IMR-90 (cell line): ENCODE measurements at places on chromosomes 6 and 20.

DNA sequence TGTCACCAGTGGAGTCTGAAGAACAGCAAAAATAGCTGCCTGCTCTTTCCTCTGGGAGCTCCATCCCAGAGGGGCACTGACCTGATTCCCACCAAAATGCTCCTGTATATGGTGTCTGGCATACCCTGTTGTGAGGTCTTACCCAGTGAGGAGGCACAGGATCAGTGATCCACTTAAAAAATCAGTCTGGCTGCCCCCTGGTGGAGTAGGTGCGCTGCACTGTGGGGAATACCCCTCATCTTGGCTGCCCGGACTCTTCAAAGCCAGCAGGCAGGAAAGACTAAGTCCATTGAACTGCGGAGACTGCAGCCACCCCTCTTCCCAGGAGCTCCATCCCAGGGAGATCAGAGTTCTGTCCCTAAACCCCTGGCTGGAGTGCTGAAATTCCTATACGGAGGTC lies 230.9 kb upstream of the HTR1E start:
- DNase-seq, result no peak

DNA sequence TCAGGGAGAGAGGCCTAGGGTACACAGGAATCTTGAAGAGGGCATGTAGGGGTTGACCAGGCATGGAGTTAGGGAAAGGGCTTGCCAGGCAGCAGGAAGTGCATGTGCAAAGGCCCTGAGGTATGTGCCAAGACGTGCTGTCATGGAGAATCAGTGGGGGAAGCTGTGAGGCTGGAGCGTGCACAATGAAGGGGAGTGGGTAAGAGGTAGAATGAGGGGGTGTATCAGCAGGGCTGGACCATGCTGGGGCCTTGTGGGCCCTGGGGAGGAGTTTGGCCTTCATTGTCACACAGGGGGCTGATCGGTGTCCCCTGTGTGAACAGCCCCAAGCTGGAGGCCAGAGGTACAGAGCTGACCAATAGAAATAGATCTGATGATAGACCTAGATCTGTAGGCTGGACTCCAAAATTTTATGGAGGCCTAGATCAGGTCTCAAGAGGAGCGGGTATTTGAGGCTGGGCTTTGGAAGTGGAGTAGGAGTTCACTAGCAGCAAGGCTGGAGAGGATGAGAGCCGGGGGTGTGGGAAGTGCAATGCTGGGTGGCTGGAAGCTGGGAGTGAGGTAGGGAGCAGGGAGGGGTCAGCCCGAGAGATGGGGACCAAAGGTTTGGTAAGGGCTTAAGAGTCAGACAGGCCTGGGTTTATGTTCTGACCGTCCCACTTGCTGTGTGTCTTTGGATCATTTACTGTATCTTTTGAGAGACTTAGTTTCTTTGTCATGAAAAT lies 3.0 kb downstream of the SRC start:
- DNase-seq, result no peak

DNA sequence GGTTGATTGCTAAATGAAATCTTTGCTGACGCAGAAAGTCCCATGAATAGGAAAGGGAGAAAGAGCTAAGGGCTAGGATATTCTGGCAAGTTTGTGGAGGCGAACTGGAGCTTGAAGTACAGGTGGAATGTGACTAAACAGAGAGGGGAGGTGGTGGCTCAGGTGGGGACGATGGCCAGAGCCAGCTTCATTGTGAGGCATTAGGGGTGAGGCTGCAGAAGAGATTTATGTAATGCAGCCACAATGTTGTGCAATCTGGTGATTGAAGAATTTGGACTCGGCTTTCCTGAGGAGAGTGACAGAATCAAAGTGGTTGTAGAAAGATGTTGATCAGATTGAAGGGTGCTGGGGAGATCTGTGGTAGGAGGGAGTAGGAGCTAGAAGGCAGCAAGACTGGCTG lies 42.9 kb upstream of the SPACA1 start:
- no peak for DNase-seq

DNA sequence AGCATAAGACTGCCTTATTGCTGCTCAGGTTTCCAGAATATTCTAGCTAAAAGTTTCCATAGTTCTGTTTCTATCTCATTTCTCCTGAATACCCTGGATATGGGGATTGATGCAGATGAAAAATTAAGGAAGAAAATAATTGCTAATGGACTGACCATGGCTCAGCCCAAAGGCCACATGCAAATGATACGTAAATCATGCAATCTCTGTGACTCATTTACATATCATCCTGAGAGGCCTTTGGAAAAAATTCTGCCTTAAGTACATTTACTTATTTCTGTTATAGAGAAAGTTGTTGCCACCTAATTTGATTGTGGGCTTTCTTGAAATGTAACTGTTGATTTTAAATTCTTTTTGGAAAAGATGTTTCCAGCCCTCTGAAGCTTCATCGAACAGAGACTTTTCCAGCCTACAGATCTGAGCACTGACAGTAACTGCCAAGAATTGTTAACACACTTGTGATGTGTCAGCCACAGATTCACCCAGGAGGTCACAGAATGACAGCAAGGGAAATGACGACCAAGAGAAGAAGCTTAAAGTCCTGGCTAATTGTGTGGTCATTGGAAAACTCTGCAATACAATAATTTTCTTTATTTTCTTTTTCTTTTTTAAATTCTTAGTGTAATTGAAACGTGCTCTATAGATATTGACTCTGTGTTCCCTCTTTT lies 174.8 kb downstream of the DOK5 start:
- DNase-seq, result peak; percentile 43

- no peak for DNase-seq
Observed at GRCh38 chr6:168319279-168320111, at the start of gene DACT2. TSS of gene DACT2 (minus strand) at chr6:168319777. CDS start at chr6:168319633, 144 bp downstream.

DNA sequence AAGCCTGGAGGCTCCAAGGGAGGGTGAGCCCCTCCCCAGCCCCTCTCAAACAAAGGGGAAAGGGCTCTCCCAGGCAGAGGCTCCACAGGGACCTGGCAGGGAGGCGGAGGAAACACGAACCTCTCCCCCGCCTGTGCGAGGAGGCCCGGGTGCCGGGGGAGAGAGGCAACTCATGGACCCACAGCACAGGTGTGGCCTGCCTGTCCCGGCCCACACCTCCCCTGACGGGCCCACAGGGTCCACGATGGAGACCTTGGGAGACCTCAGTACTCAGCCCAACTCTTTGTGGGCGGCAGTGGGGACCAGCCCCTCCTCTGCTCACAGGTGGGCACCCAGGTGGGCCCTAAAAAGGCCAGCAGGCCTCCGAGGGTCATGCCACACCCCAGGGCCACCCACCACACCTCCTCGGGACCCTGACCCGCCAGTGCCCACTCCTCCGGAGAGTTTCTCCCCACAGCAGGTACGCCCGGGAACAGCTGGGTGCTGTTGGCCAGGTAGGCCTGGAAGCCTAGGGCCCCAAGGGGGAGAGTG lies 12.2 kb downstream of the LAMA5 start:
- DNase-seq, result no peak

DNA sequence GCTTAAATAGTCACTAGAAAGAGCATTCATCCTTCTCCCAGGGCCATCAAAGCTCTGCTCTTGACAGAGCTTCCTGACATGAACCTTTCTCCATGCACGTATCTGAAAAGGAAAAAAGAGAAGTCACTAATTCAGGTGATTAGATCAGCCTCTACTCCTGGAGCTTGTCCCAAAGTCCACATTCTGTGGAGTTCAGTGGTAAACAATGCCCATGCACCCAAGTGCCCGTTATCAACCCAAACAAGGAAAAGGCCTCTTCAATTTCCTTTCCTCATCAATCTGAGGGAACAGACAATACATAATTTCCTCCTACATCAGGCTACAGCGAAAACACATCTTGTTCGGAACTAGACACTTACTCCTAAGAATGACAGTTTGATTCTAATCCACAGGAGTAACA lies 129.2 kb upstream of the PCSK2 start:
- DNase-seq, result no peak

DNA sequence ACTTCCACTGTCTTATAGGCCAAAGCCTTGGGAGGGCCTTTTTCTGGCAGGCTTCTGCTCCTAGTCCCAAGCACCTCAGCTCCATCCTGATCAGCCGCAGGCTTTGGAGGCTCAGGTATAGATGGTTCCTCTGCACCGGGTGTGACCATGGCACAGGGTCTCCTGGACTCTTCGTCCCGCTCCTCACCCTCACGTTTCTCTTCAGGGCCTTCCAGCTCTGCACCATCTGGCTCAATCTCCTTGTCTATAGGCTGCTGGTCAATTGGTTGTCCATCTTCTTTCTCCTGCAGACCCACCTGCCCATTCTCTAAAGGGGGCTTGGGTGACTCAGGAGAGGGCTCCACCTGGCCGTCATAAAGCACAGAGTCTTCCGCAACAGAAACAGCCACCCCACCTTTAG lies 37.0 kb downstream of the BFSP1 start:
- DNase-seq, result no peak

DNA sequence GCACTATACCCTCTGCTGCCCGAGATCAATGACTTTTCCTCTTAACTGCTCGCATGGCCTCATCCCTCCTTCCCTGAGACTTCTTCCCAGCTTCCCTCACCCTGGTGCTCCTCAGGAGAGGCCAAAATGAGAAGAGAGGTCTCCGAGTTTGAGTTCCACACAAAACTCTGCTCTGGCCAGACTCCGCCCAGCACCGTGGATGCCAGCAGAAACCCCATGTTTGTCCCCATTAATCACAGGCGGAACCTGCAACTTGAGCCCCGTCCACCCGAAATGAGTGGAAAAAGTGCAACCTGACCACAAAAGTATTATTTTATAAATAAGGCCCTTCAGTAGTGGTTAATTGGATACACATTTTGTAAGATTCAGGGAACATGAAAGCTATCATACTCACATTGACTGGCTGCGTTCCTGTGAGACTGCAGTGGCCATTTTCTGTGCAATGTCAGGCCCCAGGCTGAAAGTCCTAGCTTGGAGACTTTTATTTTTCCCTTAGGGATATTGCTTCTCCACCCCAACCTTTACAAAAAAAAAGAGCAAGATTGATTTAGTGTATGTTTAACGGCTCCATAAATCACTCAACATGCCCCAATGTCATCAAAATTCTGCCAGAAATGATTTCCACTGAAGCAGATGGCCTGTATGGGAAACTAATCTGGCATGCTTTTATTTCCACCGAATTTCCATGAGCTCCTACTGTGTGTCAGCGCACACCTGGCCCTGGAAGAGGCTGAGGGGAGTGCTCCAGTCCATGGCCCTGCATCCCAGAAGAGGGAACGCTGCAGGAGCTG lies 134.6 kb downstream of the BMP7 start:
- no peak for DNase-seq

- DNase-seq, result no peak
Observed at GRCh38 chr20:59788196-59788735, 145.2 kb downstream of the SYCP2 start.

- peak; percentile 72 for DNase-seq
Observed at GRCh38 chr20:47300071-47300470, 56.4 kb downstream of the ZMYND8 start.
